Endothelial cell (in vitro differentiated cells): ENCODE measurements at places on chromosomes 12 and 14. TPM values are rescaled to one million over a fixed set of nuclear protein-coding genes. Genes with fewer than 3 reads are reported as not detected.

DNA sequence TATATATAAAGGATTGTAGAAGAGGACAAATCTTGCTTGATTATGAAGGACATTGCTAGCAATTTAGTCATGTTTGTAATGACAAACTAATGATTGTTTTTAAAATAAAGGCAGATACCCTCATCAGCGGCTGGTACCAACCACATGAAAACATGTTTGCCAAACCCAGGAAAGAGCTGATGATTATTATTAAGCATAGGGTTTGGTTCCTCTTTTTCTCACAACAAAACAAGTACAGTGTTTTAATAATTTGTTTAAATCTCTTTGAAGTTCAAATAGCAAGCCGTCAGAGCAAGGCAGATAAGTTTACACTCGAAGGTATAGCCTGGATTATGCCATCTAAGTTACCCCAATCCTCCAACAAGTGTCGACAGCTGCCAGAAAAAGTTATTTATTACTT lies 5.3 kb upstream of the SINHCAF start:
- H3K27me3 ChIP-seq, result peaks cover 2% of the 10 kb centered on the region
- H3K27ac ChIP-seq, result no peak overlapping the region
- no peak overlapping the region for H3K4me3 ChIP-seq
- H3K36me3 ChIP-seq, result peaks cover 5% of the 10 kb centered on the region

The CLEC4D gene
- 0.31 TPM for total RNA-seq

DNA sequence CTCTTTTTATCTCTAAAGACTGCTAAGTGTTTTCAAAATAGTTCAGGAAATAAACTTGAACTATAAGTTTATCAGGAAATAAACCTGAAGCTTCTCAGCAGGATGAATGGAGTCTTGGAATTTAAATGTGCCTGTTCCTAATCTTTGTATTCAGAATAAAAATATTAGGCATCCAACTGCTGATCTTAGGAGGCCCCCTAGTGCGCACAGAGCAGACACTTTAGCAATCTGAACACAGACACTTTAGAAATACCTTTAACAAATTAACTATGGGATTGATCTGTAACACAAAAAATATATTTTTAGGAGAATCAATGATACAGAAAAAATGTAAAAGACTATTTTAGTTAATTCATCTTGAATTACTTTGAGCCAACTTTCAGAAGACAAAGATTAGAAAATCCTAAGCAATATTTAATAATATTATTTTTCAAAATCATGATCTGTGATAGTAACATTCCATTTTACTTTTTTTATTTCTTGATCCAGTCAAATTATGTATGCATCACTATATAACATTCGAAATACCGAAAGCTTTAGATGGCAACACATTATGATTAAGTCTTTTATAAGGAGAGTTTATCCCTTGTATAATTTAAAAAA lies 80.9 kb downstream of the SLC41A2 start:
- no peaks in the 10 kb centered on the region for H3K36me3 ChIP-seq
- H3K4me1 ChIP-seq, result no peaks in the 10 kb centered on the region
- no peak overlapping the region for H3K27ac ChIP-seq
- DNase-seq, result peak; percentile 18
- H3K27me3 ChIP-seq, result no peaks in the 10 kb centered on the region

GRCh38 chr12:126784328-126784921 lies 1482.5 kb upstream of the TMEM132C start:
- peaks cover 15% of the 10 kb centered on the region for H3K36me3 ChIP-seq
- no peaks in the 10 kb centered on the region for H3K4me1 ChIP-seq
- DNase-seq, result no peak
- H3K27me3 ChIP-seq, result peaks cover 3% of the 10 kb centered on the region
- H3K27ac ChIP-seq, result no peak overlapping the region
- H3K4me3 ChIP-seq, result no peak overlapping the region

- peaks cover 40% of the 10 kb centered on the region for H3K27me3 ChIP-seq
- DNase-seq, result no peak
- H3K4me3 ChIP-seq, result no peak overlapping the region
- H3K36me3 ChIP-seq, result peaks cover 35% of the 10 kb centered on the region
- H3K27ac ChIP-seq, result peak overlapping the region; percentile 57
Measured at GRCh38 chr12:51922146-51922545, 14.8 kb downstream of the ACVRL1 start.

DNA sequence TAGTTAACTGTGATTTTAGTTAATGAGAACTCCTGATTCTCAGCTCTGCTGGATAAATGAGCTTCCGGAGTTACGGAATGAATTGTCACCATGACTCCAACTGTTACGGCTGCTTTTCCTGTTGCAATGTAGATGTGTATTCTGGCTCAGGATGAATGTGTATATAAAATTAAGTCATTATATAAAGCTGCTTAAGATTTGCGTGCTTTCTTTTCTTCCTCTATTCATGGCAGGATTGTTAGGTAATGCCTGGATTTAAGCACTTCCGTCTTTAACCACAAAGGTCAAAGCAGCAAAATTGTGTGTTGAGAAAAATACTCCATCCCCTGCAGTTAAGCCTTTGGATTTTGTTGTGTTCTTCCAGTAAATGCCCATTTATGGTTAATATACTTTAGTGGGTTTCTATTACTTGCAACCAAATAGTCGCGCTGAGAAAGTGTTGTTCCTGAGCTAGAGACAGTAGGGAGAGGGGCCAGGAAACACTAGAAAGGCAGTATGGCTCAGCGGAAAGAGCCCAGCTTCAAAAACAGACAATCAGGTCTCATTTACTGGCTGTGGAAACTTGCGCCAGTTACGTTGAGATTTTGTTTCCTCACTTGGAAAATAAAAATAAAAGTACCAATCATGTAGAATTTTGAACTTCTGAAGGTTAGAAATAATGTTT lies 9.4 kb upstream of the CCDC175 start:
- DNase-seq, result no peak
- H3K36me3 ChIP-seq, result no peaks in the 10 kb centered on the region
- H3K27ac ChIP-seq, result no peak overlapping the region
- H3K27me3 ChIP-seq, result no peaks in the 10 kb centered on the region
- H3K4me3 ChIP-seq, result no peak overlapping the region

DNA sequence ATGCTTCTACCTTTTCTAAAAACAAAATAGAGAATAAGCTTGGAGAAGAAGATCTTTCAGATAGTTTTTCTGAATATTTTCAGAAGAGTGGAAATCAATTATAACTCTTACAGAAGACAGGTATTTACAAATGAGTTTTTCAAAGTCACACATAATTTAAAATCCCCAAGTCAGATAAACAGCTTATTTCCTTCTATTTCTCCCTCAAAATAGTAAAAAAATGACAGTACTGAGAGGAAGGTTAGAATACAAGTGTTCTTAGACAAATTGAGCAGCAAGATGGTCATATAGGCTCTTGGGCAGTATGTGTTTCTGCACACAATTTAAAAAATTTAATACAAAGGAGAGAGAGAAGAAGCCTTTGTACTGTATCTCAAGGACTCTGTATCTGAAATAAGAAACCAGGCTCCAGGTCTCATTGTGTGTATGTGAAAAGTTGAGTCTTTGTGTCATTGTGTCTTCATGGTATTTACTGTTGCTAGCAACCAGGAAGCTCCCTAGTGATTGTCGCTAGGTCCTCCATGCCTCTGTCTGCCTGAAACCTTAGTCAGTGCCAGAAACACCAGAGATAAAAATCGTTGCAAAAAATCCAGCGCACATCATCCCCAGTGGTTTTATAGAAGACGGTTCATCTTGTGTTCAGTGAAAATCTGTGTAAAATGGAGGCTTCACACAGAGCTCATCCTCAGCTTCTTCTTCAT lies 12.9 kb upstream of the TUBA1A start:
- no peak overlapping the region for H3K4me3 ChIP-seq
- peak overlapping the region; percentile 94 for H3K27ac ChIP-seq
- no peaks in the 10 kb centered on the region for H3K36me3 ChIP-seq
- DNase-seq, result no peak

The RPGRIP1 gene
- 1.5 TPM for total RNA-seq

DNA sequence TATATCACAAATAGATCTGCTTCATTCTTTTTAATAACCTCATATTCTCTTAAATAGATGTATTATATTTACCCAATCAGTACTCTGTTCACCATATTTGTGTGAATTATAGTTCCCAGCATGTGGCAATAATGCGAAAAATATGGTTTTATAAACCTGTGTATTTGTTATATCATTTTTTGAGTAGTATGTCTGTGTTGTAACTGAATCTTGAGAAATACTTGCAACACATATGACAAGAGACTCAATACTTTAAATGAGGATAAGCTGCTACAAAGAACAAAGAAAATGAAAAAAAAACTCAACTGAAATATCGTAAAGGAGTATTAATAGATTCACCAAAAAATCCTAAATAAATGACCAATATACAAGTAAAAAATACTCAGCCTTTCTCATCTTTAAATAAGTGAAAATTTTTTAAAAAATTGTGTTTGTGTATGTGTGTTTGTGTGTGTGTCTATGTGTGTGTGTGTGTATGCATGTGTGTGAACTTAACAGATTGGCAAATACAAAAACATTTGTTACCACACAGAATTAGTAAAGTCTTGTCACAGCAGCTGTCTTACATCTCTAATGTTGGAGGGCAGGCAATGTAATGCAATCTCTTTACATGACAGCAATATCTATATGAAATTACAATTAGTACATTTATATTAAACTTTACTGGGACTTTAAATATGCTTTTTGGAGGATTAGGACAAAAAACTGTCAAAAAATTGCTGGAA lies 441.9 kb upstream of the MGAT4C start:
- H3K36me3 ChIP-seq, result no peaks in the 10 kb centered on the region
- H3K4me3 ChIP-seq, result no peak overlapping the region
- H3K27ac ChIP-seq, result no peak overlapping the region
- no peaks in the 10 kb centered on the region for H3K27me3 ChIP-seq

The CDK17 gene
- 112 TPM for total RNA-seq

DNA sequence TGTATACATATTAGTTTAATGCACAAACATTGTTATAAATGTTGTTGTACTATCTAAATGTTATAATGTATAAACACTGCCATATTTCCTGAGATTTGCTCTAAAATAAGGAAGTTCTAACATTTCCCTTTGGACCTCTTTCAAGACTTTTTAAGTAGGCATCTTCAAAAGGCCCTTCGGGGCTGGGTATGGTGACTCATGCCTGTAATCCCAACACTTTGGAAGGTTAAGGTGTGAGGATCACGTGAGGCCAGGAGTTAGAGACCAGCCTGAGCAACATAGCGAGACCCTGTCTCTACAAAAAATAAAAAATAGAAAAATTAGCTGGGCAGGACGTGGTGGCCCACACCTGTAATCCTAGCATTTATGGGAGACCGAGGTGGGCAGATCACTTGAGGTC lies 35.5 kb downstream of the FBLN5 start:
- H3K27ac ChIP-seq, result no peak overlapping the region
- H3K36me3 ChIP-seq, result no peaks in the 10 kb centered on the region
- H3K4me3 ChIP-seq, result no peak overlapping the region
- no peaks in the 10 kb centered on the region for H3K4me1 ChIP-seq

GRCh38 chr14:41423503-41423902 lies 183.2 kb upstream of the LRFN5 start:
- DNase-seq, result no peak
- H3K36me3 ChIP-seq, result no peaks in the 10 kb centered on the region
- H3K4me3 ChIP-seq, result no peak overlapping the region
- no peaks in the 10 kb centered on the region for H3K4me1 ChIP-seq
- H3K27ac ChIP-seq, result no peak overlapping the region

- H3K27me3 ChIP-seq, result peaks cover 5% of the 10 kb centered on the region
- no peak overlapping the region for H3K4me3 ChIP-seq
- no peak overlapping the region for H3K27ac ChIP-seq
- peaks cover 7% of the 10 kb centered on the region for H3K4me1 ChIP-seq
- no peak for DNase-seq
- H3K36me3 ChIP-seq, result no peaks in the 10 kb centered on the region
Measured at GRCh38 chr14:34014936-34015335, 64.1 kb upstream of the EGLN3 start.

The EVL gene
- total RNA-seq, result 142 TPM

DNA sequence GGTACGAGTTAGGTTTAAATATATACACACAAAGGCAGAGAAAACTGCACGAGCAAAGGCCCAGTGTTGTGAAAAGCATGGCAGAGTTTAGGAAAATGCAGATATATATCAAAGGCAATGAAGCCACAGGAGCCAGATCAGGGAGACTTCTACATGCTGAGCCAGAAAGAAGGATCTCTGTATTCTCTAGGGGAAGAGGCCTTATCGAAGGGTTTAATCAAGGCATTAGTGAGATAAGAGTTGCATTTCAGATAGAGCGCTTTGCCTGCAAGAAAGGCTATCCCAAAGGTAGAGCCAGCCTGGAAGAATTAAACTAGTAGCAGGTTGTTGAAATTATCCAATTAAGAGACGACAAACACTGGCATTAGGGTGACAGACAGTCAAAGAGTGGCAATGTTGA lies 7.6 kb downstream of the PTPRO start:
- no peaks in the 10 kb centered on the region for H3K4me1 ChIP-seq
- H3K36me3 ChIP-seq, result no peaks in the 10 kb centered on the region
- H3K27me3 ChIP-seq, result no peaks in the 10 kb centered on the region

The OR4E1 gene
- not detected for total RNA-seq

DNA sequence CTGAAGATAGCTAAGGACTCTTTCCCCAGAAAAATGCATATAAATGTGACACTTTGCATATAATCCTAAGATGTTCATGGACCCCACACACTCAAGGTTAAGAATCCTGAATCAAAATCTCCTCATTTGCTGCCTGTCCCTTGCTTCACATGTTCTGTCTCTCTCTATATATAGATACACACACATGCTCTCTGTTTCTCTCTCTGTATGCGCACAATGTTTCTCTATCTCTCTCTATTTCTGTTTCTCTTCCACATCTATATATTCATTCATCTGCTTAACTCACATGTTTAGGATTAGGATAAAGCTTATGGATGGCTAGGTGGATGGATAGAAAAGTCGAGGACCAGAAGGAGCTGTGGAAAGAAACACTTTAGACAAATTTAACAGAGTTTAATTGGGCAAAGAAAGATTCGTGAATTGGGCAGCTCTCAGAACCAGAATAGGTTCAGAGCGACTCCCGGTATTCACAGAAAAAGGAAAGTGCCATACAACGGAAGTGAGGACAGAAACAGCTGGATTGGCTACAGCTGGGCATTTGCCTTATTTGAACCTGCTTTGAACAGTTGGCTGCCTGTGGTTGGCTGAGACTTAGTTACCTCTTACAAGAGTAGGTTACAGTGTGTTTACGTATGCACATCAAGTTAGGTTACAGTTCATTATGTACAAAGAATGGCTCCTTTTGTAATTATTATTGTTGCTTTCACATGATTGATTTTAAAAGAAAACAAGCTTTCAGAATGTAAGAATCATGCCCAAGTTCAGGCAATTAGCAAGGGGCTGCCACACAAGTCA lies 57.6 kb downstream of the EMP1 start:
- no peak overlapping the region for H3K27ac ChIP-seq
- H3K4me1 ChIP-seq, result peaks cover 39% of the 10 kb centered on the region
- no peaks in the 10 kb centered on the region for H3K36me3 ChIP-seq
- no peak for DNase-seq

- no peak for DNase-seq
- H3K4me1 ChIP-seq, result peaks cover 14% of the 10 kb centered on the region
- peaks cover 12% of the 10 kb centered on the region for H3K36me3 ChIP-seq
- peak overlapping the region; percentile 0 for H3K27ac ChIP-seq
Measured at GRCh38 chr12:102965281-102966155, 8.0 kb downstream of the ASCL1 start.
